ENCODE measurements at places on chromosomes 16 and 17. TPM values are rescaled to one million over a fixed set of nuclear protein-coding genes. Genes with fewer than 3 reads are reported as not detected.

The CD300H gene
- 0.73 TPM for total RNA-seq

The PCGF2 gene
- not detected for total RNA-seq

The ULK2 gene
- total RNA-seq: 9.7 TPM

The SBK1 gene
- 3.7 TPM for total RNA-seq

The APOH gene
- total RNA-seq: not detected

The PRRT2 gene
- total RNA-seq: 0.52 TPM

The FZD2 gene
- total RNA-seq: 0.84 TPM

The ABCC1 gene
- 27.0 TPM for total RNA-seq

The SP2 gene
- total RNA-seq: 2.5 TPM

The PRR35 gene
- total RNA-seq: 0.10 TPM

The GRAPL gene
- 5.1 TPM for total RNA-seq

The CRHR1 gene
- not detected for total RNA-seq

The SPHK1 gene
- total RNA-seq: 19.2 TPM

The CFAP97D1 gene
- total RNA-seq: not detected

The KRT36 gene
- total RNA-seq: not detected

The INCA1 gene
- not detected for total RNA-seq

The SLC12A3 gene
- 0.10 TPM for total RNA-seq

The IRX5 gene
- 0.21 TPM for total RNA-seq

The SLC35G6 gene
- not detected for total RNA-seq

The TP53TG3C gene
- 0.31 TPM for total RNA-seq

The PSMD3 gene
- total RNA-seq: 54.9 TPM

The CEMP1 gene
- total RNA-seq: 0.10 TPM

The ZNF19 gene
- total RNA-seq: 2.6 TPM

The PPM1E gene
- not detected for total RNA-seq

The ST6GALNAC2 gene
- 2.3 TPM for total RNA-seq

The KRTAP4-6 gene
- not detected for total RNA-seq

The KRT27 gene
- not detected for total RNA-seq

The ITGA2B gene
- total RNA-seq: 54.5 TPM

The FOXN1 gene
- not detected for total RNA-seq

The GFAP gene
- 0.52 TPM for total RNA-seq

The PABPN1L gene
- not detected for total RNA-seq

The KRT14 gene
- total RNA-seq: not detected

The ZNF423 gene
- under 0.01 TPM for total RNA-seq

The LHX1 gene
- total RNA-seq: not detected

The ZP2 gene
- not detected for total RNA-seq

The IRX3 gene
- 1.2 TPM for total RNA-seq

The CNTNAP4 gene
- 0.10 TPM for total RNA-seq

Measured in mononuclear cell (primary cell).